Stimulated activated naive CD8-positive, alpha-beta T cell treated with anti-CD3 and anti-CD28 coated beads, Interleukin-15, amount 100 ng/mL, for 72 hours (primary cell): ENCODE measurements at places on chromosomes 1 and 21.

DNA sequence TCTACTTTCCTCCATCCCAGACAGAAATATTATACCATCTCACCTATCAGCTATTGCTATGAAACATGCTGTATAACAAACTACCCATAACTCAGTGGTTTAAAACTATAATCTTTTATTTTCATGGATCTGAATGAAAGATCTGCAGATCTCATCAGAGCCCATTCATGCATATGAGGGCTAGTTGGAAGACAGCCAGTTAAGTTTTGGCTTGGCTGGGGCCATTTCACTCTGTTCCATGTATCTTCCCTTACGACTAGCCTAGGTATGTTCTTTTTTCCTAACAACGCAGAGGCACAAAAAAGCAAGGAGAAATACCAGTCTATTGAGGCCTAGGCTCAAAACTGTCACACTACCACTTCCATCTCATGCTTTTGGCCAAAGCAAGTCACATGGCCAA is 28.1 kb upstream of the RGS1 start:
- no peak for DNase-seq

DNA sequence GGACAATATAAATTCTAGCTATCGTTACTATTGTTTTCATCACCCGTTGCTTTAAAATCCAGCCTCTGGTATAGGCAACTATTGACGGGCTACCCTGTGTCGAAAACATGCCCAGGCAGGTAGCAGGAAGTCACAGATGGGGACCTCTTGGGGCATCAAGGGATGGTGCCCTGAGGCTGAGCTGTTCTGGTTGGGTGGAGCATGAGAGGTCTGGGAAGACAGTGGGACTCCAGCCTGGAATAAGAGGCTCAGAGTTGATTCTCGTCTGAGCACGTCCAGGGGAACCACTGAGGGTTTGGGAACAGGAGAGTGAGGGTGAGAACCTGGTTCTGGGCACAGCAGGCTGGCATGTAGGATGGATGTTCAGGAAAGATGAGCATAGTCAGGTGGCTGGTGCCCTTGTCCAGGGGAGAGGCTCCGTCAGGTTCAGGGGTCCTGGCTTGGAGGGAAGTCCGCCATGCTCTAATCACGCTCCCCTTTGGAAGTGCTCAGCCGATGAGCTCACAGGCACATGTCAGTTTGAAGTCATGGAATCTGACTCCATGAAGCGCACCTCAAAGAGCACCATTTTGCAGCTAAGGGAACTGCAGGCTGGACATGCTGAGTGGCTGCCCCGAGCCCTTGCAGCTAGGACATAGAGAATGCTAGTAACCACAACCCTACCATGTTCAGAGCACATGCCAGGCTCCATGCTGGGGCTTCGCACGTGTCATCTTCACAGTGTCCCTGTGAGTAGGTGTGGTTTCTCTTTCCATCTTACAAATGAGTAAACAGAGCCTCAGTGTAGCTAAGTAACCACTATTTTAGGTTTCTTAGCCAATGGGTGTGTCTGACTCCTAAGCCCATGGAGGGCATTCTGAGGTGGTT is 21.0 kb downstream of the PCSK9 start:
- DNase-seq = peak; percentile 28

GRCh38 chr21:41236352-41236973 is 68.5 kb downstream of the BACE2 start:
- no peak for DNase-seq

- DNase-seq = no peak
Observed at GRCh38 chr1:8831340-8831739, 13.9 kb upstream of the RERE start.

GRCh38 chr21:21813289-21813688 is 815.1 kb downstream of the NCAM2 start:
- DNase-seq = no peak

GRCh38 chr1:239322369-239322768 is 64.0 kb upstream of the CHRM3 start:
- DNase-seq = no peak

DNA sequence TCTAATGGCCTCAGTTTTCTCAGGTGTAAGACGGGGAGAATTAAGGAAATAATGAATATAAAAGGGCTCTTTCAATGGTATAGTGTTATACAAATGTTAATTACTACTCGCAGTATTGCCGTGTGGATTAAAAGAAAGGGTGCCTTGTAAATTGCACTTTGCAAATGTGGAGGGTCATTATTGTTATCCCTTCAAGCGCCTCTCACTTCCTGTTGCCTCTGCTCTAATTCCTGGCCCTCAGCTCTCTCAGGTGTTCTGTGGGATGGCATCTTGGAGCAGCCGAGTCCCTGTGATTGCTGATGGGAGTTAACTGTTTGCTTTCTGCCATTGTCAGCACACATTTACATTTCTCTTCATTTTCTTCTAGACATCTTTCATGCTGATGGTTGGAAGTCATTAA is 7.1 kb upstream of the S100A11 start:
- DNase-seq = no peak

DNA sequence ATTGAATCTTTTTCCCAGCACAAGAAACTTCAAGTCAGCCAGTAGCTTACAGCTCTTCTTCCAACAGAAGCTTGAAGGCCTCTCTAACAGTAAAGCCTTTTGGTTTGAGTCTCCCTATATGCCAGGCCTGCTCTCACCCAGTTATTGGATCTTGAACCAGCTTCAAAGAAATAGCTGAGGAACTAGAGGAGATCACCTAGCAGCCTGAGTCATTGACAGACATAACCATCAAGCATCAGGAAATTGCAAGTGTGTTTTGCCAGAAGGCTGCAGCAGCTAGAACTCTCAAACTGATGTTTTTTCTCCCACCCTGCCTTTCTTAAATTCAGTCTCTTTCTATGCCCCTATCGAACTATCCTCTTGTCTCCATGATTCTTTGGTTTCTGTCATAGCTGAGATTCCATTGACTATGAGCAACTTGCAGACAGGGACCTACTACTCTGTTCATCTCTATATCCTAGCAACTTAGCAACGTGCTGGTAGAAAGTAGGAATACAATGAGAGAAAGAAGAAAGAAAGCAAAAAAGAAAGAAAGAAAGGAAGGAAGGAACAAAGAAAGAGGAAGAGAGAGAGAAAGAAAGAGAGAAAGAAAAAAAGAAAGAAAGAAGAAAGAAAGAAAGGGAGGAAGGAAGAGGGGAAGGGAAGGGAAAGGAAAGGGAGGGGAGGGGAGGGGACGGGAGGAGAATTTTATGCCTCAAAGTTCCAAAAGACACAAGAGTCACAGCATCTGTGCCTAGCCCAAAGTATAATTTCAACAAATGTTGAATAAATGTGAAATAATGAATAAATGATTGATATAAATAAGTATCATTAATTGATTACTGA is 60.0 kb upstream of the FGGY start:
- DNase-seq = no peak

DNA sequence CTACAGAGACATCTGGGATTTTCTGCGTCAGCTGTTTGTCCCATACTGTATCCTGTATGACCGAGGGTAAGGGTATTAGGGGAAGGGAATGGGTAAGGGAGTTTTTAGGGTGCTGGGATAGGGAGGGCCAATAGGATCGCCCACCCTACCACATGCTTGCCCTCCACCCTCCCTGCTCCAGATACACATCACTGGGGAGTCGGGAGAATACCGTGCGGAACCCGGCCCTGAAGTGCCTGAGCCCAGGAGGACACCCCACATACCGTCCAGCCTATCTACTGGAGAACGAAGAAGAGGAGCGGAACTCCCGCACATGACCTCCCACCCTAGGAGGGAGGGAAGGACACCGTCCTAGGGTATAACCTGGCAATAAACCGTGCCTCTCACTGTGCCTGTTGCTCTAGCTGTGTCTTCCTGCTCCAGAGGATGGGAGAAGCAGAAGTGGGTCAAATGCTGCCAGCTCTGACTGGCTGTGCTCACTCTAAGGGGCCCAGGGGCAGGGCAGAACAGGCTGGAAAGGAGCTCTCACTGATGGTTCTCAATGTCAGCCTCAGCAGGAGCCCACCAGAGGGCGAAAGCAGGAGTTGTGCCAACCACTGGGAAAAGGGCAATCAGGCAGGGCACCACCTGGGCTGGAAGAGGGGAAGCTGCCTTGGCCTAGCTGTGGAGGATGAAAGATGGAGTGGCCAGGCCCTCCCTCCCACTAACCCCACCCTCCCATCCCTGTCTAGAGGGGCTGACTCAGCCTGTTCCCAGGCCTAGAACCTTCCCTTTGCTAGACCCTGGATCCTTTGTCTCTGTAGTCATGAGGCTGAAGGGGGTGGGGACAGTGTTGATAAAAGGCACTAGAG is 440 bp upstream of the LENEP start:
- no peak for DNase-seq

DNA sequence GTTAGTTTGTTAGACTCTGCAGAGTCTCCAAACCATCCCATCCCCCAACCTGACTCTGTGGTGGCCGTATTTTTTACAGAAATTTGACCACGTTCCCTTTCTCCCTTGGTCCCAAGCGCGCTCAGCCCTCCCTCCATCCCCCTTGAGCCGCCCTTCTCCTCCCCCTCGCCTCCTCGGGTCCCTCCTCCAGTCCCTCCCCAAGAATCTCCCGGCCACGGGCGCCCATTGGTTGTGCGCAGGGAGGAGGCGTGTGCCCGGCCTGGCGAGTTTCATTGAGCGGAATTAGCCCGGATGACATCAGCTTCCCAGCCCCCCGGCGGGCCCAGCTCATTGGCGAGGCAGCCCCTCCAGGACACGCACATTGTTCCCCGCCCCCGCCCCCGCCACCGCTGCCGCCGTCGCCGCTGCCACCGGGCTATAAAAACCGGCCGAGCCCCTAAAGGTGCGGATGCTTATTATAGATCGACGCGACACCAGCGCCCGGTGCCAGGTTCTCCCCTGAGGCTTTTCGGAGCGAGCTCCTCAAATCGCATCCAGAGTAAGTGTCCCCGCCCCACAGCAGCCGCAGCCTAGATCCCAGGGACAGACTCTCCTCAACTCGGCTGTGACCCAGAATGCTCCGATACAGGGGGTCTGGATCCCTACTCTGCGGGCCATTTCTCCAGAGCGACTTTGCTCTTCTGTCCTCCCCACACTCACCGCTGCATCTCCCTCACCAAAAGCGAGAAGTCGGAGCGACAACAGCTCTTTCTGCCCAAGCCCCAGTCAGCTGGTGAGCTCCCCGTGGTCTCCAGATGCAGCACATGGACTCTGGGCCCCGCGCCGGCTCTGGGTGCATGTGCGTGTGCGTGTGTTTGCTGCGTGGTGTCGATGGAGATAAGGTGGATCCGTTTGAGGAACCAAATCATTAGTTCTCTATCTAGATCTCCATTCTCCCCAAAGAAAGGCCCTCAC is at the start of gene OLIG2:
OLIG2 (plus strand) TSS at position 447 of the 954 bp plus-strand sequence. CDS start 928 bp downstream, outside the sequence.
- DNase-seq = no peak

- DNase-seq = no peak
Observed at GRCh38 chr1:189356206-189356605, 1121.5 kb downstream of the BRINP3 start.

- no peak for DNase-seq
Observed at GRCh38 chr1:56123421-56123820, 455.9 kb downstream of the PLPP3 start.

DNA sequence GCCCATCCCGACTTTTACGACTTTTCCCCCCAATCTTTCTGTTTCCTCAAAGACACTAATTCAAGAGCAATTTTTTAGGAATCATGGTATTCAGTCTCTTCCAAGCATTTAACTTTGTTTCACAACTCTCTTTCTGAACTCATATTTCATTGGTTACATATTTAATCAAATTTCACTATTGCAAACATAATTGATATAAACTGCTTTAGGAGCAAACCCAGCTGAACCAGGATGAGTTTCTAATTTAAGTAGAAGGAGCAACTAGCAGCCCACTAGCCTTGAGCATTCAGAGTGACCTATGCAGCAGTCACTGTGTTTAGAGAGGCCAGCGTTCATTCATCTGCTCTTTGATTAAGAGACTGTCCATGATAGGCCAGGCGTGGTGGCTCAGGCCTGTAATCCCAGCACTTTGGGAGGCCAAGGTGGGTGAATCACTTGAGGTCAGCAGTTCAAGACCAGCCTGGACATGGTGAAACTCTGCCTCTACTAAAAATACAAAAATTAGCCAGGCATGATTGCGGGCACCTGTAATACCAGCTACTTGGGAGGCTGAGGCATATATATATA is 1.8 kb downstream of the CELA2B start:
- DNase-seq = no peak

- no peak for DNase-seq
Observed at GRCh38 chr1:114032271-114033215, 53.3 kb downstream of the OLFML3 start.

GRCh38 chr1:165828669-165829329 is 1.4 kb downstream of the UCK2 start:
- DNase-seq = peak; percentile 19

DNA sequence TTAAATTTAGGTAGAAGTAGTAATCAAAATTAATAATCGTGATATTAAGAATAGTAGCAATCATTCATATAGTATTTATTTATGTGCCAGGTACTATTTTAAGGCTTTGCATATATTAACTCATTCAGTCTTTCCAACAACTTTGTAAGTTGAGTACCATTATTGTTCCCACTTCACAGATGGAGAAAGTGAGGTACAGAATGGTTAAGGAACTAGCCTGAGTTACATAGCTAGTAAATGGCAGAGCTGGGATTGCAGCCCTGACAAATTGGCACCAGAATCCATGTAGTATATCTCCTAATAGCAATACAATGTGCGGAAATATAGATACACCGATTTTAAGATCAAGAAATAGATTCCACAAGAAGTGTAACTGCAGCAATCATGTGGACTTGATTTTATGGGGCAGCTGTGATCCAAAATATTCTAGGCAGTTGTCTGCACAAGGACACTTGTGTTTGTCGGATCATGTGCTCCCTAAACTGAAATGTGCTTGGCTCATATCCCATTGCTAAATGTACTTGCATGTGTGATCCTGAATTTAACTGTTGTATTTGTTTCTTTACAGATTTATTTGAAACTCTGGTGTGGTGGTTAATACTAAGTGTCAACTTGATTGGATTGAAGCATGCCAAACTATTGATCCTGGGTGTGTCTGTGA is 5.8 kb upstream of the GTF2B start:
- no peak for DNase-seq

GRCh38 chr1:168234846-168235547 is 9.2 kb downstream of the SFT2D2 start:
- peak; percentile 42 for DNase-seq

DNA sequence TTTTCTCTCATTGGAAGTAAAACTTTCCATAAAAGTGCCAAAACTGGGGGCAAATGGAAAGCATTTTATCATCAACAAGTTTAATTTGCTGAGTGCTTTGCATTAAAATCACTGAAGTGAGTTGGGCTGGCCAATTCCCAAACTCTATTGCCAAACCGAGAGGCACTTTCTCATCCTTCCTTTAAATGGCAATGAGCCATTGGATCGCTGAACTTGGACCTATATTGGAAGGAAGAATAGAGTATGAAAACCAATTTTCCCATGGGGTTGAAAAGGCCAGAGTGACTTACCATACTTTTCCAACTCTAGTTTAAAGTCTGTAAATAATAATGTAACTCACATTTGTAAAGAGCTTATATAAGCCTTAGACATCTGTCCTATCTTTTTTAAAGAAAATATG is 189.1 kb upstream of the C1orf87 start:
- no peak for DNase-seq

- DNase-seq = no peak
Observed at GRCh38 chr1:93081716-93082115, 2.6 kb downstream of the MTF2 start.

GRCh38 chr1:180887841-180888240 is 24.9 kb upstream of the KIAA1614 start:
- DNase-seq = no peak

- DNase-seq = no peak
Observed at GRCh38 chr21:40687625-40688024, 159.3 kb downstream of the DSCAM start.

GRCh38 chr21:32437729-32438128 is 25.2 kb downstream of the EVA1C start:
- no peak for DNase-seq

GRCh38 chr1:81192647-81193642 is 607.8 kb upstream of the ADGRL2 start:
- no peak for DNase-seq

- DNase-seq = no peak
Observed at GRCh38 chr21:21324297-21324696, 326.1 kb downstream of the NCAM2 start.
